ENCODE measurements at places on chromosomes 3 and 15. TPM values are rescaled to one million over a fixed set of nuclear protein-coding genes. Genes with fewer than 3 reads are reported as not detected.

DNA sequence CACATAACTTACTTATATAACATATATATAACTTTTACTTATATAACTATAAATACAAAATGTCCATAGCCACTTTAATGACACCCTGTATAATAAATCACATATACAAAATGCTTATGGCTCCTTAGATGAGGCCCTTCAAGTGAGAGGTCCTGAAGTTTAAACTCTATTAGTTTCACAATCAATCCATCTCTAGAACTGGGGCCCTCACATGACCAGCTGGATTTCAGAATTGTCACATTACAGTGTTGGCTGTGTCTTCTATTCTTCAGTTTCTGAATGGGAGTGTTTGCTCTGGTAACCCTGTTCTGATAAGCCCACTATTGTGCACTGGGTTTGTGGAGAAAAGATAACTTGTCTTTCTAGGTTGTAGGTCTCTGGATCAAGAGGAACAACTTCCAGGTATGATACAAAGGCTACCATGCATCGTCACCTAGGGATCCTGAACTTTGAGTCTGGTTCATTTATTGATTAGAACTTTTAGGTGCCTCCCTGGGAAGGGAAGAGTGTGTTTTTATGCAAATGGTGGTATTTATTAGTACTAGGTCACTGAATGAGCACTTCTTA lies 107.9 kb downstream of the DNAH12 start:
- DNase-seq = no peak

- no peak for DNase-seq
Measured at GRCh38 chr15:82624438-82624837, 22.7 kb downstream of the CPEB1 start.

DNA sequence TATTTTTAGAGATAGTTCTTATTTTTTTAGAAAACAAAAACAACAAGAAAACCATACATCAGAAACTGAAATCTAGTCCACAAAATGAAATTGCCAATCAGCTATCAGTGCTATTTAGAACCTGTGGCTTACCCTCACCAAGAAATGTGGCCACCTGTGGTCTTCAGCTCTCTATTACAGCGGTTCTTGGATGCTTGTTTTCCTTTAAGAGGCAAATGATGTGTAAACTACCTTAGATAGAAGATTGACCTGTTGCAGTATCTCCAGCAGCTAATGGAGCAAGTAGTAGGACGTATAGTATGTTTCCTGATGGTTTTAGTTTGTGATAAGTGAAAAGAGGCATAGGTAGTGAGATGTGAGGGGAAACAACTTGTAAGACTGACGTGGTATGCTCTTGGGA lies 21.2 kb downstream of the TFG start:
- no peak for DNase-seq

GRCh38 chr15:72782274-72783003 lies 1.1 kb downstream of the ADPGK start:
- no peak for DNase-seq

DNA sequence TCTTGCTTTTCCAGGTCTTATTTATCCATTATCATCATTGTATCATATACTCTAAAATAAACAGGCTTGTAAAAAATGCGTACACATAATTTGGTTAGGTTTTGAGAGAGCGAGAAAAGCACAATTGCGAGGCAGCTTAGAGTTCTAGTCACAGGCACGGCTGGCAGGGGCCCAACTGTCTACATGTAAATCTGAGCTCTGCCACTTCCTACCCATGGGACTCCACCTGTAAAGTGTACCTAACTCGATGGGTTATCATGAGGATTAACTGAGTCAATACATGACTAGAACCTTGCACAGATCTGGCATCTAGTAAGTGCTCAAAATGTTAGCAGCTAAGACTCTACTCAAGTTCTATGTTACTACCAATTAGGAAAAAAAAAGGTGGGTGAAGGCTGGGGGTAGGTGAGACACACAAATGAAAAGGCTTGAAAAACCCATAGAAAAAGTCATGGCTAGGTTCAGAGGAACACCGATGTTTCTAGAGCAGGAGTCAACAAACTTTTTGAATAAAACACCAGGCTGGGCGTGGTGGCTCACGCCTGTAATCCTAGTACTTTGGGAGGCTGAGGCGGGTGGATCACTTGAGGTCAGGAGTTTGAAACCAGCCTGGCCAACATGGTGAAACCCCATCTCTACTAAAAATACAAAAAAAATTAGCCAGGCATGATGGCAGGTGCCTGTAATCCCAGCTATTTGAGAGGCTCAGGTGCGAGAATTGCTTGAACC lies 36.2 kb downstream of the GLB1 start:
- no peak for DNase-seq

DNA sequence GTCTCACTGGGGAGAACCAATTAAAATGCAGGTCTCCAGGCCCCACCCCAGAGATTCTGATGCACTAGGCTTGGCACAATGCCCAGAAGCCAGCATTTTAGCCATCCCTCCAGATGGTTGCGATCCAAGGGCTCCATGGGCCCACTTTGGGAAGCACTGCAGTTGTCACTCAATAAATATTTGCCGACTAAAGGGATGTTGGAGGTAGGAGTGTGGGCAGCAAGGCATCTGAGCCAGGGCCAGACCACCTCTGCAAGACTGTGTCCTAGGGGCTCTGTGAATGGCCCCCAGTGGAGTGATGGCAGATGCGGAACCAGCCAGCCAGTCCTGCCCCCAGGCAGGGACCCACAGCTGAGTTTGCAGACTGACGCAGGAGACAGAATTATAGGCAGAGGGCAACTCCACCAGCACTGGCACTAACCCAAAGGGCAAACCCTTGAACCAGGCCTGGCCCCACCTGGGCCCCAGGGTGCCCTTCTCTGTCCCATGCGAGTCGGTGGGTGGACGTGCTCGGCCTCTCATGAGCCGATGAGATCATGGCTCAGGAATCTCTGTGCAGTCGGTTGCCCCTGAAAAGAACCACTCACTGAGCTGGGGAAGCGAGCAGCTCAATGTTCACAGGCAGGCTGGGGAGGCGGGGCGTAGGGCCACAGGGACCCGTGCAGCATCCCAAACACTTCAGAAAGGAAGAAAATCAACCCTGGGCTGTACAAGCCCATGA lies 49.7 kb downstream of the SEMA5B start:
- peak; percentile 44 for DNase-seq

DNA sequence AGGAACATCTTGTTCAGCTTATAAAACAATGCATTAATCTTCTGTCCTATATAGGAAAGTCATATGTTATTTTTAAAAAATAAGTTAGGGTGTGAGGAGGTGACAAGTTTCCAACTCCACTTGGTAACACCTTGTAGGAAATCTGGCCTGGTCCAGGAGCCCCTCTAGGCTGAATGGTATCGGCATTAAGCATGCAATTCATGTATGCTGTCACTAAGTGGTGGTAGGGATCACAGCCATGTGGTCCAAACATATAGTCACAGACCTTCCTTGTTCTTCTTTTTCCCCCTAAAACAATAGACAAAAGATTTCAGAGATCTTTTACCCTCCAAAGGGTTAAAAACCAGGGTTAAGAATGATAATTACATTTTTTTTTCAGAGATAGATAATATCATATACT lies 4.2 kb upstream of the APBA2 start:
- no peak for DNase-seq

DNA sequence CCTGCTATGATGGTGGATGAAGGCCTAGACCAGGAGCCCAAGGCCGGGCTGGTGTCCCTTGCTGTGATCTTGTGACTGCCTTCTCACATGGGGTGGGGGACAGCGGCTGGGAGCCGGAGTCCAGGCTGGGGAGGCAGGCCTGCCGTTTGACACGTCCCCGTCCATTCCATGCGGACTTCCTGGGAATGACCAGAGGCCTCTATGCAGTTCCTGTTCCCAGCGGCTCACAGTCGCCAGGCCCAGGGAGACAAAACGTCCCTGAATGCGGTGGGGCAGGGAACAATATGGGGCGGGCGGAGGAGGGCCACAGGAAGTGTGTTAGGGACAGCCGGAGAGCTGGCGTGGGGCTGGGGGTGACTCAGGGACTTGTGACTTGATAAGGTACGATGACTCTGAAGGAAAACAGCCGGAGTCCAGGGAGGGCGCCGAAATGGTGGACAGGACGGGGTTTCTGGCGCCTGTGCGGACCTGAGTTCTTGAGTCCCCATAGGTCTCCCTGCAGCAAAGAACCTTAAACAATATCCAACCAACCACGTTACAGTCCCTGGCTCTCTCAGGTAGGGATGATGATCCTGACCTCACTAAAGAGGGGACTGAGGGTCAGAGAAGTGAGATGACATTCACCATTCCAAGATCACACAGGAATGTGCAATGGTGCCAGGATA lies 40.5 kb upstream of the SMAD6 start:
- no peak for DNase-seq

PRRT3 gene
- 4.1 TPM for polyA plus RNA-seq

SEMA3B gene
- polyA plus RNA-seq = 119 TPM

GNAT1 gene
- polyA plus RNA-seq = not detected

Measured in left renal pelvis (tissue), 4 donors.